Glomerular endothelial cell (primary cell): ENCODE measurements at places on chromosomes 3 and 15.

- DNase-seq = no peak
These were observed 1.2 kb downstream of the SS18L2 start for GRCh38 chr3:42591811-42592210.

GRCh38 chr15:66153549-66154415, 99.8 kb downstream of the MEGF11 start:
- DNase-seq = no peak

DNA sequence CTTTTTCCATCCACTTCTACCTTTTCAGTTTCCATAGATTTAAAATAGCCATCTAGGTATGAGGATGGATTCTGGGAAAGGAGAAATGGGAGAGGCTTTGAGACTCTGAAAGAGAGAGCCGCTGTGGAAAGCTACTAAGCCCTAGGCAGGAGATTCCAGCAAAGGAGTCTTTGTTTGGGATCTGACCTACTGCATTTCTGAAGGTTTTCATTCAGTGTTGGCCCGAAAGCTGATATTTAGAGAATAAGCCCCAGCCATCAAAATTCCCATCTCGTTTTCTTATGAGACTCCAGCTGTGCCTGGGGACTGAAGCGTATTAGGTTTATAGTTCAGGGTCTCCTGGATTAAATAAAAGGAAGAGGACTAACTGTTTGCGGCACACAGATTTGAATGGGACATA, 19.5 kb downstream of the LIPH start:
- no peak for DNase-seq

DNA sequence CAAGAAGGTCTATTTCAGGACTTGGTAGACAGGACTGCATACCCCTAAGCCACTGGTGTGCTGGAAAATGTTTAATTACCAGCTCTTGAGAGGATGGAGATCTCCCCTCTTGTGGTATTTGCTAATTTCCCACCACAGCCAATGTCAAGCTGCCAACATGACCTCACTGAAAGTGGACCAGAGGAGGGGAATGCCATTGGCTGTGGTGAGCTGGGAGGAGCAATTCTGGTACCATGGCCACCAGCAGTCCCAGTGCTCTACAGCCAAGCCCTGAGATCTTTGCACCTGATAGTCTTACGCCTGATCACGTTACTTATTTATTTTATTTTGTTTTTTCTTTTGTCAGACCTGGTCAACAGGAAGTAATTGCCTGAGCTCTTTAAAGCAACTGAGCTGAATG, 82.5 kb upstream of the BCL6 start:
- no peak for DNase-seq

- no peak for DNase-seq
These were observed 94.1 kb downstream of the MYH15 start for GRCh38 chr3:108416111-108416869.

DNA sequence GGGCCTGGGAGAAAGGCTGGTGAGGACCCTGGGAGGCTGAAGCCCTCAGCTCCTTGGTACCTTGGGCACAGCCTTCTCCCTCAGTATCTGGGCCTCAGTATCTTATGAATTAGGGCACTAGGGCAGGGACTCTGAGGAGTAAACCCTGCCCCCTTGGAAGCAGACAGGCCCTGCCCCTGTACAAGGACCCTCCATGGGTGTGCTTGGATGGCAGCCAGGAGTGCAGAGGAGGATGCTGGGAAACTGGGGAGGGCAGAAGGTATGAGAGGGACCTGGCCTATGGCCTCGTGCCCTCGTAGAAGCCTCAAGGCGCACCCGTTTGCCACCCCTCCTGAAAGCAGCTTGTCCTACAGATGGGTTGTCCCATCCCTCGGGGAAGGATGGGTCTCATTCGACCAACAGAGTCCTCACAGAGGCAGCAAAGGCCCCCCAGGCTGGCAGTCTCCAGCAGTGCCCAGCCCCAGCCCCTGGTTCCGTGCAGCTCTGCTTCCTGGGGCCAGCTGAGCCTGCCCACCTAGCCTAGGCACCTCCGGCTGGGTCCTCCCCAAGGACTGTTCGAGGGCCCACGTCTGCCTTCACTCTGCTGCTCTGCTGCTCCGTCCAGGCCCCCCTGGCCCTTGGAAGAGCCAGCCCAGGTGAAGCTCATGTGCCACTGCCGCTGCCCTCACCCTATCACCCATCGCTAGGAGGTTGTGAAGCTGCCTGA, 15.3 kb upstream of the SEMA3F start:
- no peak for DNase-seq

DNA sequence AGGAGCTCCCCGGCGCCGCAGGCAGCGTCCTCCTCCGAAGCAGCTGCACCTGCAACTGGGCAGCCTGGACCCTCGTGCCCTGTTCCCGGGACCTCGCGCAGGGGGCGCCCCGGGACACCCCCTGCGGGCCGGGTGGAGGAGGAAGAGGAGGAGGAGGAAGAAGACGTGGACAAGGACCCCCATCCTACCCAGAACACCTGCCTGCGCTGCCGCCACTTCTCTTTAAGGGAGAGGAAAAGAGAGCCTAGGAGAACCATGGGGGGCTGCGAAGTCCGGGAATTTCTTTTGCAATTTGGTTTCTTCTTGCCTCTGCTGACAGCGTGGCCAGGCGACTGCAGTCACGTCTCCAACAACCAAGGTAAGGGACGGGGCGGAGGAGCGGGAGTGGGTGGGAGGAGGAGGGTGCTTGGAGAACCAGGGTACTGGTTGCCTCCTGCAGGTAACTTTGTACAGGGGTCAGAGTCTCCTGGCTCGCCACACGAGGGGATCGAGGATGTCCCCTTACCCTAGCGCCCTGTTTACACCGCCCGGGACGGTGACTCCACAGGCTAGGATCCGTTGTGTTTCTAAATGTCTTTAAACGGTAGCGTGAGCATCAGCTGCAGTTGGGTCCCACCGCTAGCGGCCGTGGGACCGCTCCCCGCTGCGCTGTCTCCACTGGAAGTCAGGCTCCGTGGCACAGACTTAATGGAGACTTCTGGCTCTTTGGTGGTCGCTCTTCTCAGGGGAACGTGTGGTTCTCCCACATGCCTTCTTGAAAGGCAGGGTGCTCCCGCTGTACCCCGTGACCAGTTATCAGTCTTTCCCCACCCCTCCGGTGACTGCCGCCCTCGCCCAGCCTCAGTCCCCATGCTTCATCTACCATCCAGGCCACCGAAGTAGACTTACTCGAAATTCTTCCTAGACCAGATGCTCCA, 515 bp downstream of the EPHA6 start:
- no peak for DNase-seq

DNA sequence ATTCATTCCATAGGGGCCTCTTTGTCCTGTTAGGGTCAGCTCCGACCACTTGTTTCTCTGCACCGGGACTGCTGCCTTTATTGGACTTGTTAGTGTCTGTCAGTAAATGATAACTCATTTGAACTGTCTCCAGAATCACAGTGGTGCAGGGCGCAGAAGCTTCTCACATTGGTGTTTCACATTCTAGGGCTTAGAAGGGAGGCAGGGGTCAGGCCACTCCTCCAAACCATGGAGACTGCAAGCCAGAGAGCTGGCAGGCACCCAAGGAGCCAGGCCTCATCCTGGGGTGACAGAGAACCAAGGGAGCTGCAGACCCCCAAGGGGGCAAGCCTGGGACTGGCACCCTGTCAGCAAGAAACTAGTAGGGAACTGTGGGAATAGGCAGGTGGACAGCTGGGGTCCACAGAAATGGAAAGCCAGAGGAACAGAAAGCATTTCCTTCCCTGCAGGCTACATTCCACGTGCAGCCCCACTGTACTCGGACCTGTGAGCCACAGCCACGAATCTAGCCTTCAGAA, 49.1 kb downstream of the CCNL1 start:
- no peak for DNase-seq

DNA sequence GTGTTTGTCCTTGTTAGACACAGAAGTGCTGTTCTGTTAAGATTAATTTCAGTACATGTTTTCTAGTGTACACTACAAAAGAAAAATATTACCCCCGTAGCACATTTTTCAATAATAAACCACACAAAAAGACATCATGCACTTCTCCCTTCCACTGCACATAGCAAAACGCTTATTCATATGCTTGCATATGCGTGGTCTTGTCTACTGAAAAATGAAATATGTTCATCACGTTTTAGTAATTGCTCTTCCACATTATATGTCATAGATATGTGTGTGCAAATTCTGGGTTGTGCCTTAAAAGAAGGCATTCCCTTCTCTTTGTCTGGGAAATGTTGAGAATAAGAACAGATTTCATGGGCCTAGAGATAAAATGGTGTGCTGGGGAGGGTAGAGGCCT, 353.9 kb downstream of the NSUN3 start:
- DNase-seq = no peak

DNA sequence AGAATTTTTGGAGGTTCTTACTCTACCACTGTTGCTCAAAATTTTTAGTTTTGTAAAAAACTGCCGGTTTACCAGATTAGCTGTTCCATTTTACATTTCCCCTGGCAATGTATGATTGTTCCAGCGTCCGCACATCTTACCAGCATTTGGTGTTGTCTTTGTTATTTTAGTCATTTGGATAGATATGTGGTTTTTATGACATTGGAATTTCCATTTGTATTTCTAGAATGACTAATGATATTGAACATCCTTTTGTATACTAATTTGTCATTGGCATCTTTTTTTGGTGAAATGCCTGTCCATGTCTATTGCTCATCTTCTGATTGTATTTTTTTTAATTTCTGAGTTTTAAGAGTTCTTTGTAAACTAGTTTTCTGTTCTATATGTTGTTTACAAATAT, 28.5 kb downstream of the LRRC28 start:
- no peak for DNase-seq

GRCh38 chr15:44340410-44340809, 51.9 kb downstream of the GOLM2 start:
- DNase-seq = no peak

DNA sequence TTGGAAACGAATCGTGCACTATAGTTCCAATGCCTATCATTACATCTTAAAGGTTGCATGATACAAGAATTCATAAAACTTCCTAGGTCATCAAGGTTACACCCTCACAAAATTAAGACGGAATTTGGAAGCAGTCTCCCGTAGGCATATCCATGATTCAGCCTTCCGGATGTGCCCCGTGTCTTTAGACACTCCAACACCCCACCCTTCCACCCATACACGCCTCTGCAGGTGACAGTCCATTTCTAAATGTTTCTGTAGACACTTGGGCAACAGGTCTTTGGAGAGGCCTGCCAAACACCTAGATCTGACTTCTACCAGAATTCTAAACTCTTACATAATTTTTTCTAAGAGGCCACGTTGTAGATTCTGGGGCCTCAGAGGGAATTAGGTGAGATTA, 49.8 kb downstream of the LDHAL6B start:
- no peak for DNase-seq

- DNase-seq = no peak
These were observed 60.7 kb downstream of the ZNF621 start for GRCh38 chr3:40585381-40586016.

DNA sequence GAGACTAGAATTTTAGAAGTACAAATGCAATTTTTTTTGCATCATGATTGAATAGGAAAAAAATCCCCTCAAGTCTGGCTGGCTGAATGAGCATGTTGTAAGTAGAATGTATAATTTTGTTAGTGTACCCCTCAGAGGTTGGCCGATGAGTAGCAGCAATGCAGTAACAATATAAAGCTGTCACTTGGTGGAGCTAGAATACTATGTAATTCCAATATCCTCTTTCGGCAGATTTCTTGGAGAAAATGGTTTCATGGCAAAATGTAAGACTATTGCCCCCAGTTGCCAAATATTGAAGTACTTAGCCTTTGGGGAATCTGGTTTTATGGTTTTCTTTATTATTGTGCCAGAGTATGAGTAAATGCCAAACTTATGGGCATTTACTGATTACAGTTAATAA, 39.8 kb upstream of the SGO1 start:
- DNase-seq = peak; percentile 34

- no peak for DNase-seq
These were observed 1.3 kb downstream of the RHCG start for GRCh38 chr15:89494941-89495637.
